ENCODE measurements at places on chromosomes 6 and 20. TPM values are rescaled to one million over a fixed set of nuclear protein-coding genes. Genes with fewer than 3 reads are reported as not detected.

Gene NHLRC1
- total RNA-seq, result 2.2 TPM

Gene NINL
- total RNA-seq, result 10.1 TPM

Gene PROKR2
- not detected for total RNA-seq

Gene C6orf141
- 6.0 TPM for total RNA-seq

Gene NUP43
- total RNA-seq, result 47.3 TPM

Gene SOBP
- total RNA-seq, result 2.6 TPM

Gene DYNLT2
- 0.85 TPM for total RNA-seq

Gene CSNK2B
- total RNA-seq, result 98.5 TPM

Gene RWDD2A
- 4.6 TPM for total RNA-seq

Gene ATAT1
- total RNA-seq, result 2.6 TPM

Gene DZANK1
- total RNA-seq, result 0.81 TPM

Gene SUMO4
- total RNA-seq, result 1.3 TPM

Gene MYB
- 0.13 TPM for total RNA-seq

Gene PSORS1C1
- total RNA-seq, result 2.4 TPM

Gene EDN3
- total RNA-seq, result not detected
